ENCODE measurements at places on chromosomes 5 and 9. TPM values are rescaled to one million over a fixed set of nuclear protein-coding genes. Genes with fewer than 3 reads are reported as not detected.

The ALDOB gene
- not detected for total RNA-seq

The JAKMIP2 gene
- not detected for total RNA-seq

The SEMA6A gene
- 1.6 TPM for total RNA-seq

The IL13 gene
- total RNA-seq = not detected

The TAS2R1 gene
- total RNA-seq = not detected

The NPR3 gene
- total RNA-seq = 0.13 TPM

The MYMK gene
- not detected for total RNA-seq

The SLIT3 gene
- total RNA-seq = 0.13 TPM

The ZBED3 gene
- total RNA-seq = 4.7 TPM

The PDZD2 gene
- 4.0 TPM for total RNA-seq

The C9orf152 gene
- not detected for total RNA-seq

The HAVCR2 gene
- 0.07 TPM for total RNA-seq

The CKS2 gene
- total RNA-seq = 250 TPM
